ENCODE measurements at places on chromosomes 2 and 18. TPM values are rescaled to one million over a fixed set of nuclear protein-coding genes. Genes with fewer than 3 reads are reported as not detected.

DNA sequence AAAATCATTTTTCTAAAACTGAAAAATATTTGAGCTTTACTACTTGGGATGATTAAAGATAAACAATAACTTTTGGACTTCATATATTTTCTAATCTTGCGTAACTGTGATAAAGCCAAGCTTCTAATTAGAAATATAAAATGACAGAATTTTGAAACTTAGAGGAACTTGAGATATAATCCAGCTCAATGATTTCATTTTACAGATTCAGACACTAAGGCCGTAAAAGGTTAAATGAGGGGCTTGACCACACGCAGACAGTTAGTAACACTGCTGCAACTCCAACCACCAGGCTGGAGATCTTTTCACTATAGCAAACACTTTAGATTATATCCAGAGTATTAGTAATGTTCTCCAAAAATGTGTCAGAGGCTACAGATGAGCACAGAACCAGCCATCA, 445.5 kb downstream of the ZEB2 start:
- no peaks in the 10 kb centered on the region for H3K36me3 ChIP-seq
- no peaks in the 10 kb centered on the region for H3K27me3 ChIP-seq
- H3K27ac ChIP-seq, result no peak overlapping the region
- H3K4me3 ChIP-seq, result no peak overlapping the region

GRCh38 chr2:216858312-216858711, 1.6 kb downstream of the TNP1 start:
- peaks cover 44% of the 10 kb centered on the region for H3K4me1 ChIP-seq
- H3K4me3 ChIP-seq, result peak overlapping the region; percentile 55
- peaks cover 2% of the 10 kb centered on the region for H3K36me3 ChIP-seq
- H3K27me3 ChIP-seq, result peaks cover 2% of the 10 kb centered on the region
- H3K27ac ChIP-seq, result peak overlapping the region; percentile 89
- DNase-seq, result peak; percentile 69

GRCh38 chr2:191910518-191910917, 63.6 kb upstream of the CAVIN2 start:
- no peak overlapping the region for H3K4me3 ChIP-seq
- no peak overlapping the region for H3K27ac ChIP-seq
- DNase-seq, result no peak

DNA sequence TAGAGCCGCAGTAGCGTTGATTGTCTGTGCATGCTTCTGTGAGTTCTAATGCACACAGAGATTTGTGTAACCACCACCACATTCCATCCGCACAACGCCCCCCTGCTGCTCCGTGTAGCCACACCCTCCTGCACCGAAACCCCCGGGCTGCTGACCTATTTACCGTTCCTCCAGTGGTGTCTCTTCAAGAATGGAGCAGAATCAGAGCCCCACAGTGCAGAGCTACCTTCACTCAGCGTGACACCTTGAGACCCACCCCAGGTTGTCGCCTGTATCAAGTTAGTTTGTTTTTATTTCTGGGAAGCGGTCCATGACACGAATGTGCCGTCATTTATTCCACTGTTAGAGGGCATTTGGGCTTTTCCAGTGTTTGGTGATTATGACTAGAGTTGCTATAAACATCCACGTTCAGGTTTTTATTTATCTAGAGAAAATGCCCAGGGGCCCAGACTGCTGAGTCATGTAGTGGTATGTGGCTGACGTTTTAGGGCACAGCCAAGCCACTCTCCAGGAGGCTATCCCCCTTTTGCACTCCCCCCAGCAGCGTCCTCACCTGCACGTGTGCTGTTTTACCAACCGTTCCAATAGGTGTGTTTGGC, 266.8 kb downstream of the NDUFA10 start:
- peaks cover 2% of the 10 kb centered on the region for H3K27me3 ChIP-seq
- H3K4me3 ChIP-seq, result no peak overlapping the region
- no peak for DNase-seq
- peaks cover 4% of the 10 kb centered on the region for H3K4me1 ChIP-seq
- no peaks in the 10 kb centered on the region for H3K36me3 ChIP-seq
- H3K27ac ChIP-seq, result no peak overlapping the region

DNA sequence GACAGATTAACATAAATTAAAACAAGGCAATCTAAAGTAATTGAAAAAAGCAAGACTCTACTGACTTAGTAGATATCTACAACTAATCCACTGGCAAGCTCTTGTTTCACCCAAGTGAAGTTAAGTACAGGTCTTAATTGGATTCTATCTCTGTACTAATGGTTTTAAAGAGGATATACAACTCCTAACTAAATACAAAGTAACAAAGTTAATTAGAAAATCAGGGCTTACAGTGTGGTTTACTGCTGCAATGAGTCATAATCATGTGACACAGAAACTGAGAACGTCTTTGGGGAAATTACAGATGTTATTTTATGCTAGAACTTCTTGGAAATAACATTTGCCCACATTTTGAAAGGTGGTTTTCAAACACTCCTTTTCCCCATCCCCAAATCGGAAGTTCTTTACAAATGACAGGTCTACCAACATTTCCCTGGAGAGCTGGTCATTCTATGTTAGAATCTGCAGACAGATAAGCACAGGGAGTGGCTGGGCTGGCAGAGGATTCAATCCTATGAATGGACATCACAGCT, 245.3 kb downstream of the STK39 start:
- no peak overlapping the region for H3K27ac ChIP-seq
- peaks cover 18% of the 10 kb centered on the region for H3K36me3 ChIP-seq
- peak overlapping the region; percentile 52 for H3K4me3 ChIP-seq
- no peaks in the 10 kb centered on the region for H3K27me3 ChIP-seq
- H3K4me1 ChIP-seq, result peaks cover 11% of the 10 kb centered on the region

DNA sequence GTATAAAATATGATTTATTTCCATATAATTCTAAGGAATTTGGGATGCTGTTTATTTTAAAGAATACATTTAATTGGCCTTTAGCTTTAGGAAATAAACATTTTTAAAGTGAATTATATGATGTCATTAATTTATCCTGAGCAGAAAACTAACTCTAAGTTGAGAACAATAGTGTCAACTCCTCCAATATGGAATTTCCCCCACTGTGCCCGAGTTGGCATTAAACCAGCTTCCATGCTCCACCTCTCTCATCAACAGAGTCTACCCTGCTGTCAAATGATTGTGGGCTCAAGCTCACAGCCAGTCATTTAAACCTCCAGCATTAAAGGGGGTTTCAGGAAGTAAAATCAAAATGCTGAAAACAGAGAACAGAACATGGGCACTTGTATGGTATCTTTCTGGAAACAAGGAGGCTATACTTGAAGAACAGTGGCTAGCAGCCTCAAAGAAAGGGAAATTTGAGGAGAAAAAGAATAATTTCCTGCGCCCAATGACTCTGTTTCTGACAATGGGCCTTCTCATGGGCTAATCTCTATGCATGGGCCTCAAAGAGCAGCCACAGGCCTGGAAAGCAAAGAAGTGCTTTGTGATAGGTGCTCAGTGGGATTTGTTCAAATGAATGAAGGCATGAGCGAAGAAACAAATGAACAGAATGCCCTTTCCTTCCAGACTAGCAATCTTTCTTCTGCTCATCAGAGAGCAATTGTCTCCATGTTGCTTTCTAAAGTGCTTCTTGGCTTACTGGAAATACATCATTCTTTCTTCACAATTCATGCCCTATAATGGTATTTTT, 252.8 kb downstream of the MTX2 start:
- H3K27me3 ChIP-seq, result peaks cover 13% of the 10 kb centered on the region
- no peaks in the 10 kb centered on the region for H3K4me1 ChIP-seq
- no peak overlapping the region for H3K27ac ChIP-seq

DNA sequence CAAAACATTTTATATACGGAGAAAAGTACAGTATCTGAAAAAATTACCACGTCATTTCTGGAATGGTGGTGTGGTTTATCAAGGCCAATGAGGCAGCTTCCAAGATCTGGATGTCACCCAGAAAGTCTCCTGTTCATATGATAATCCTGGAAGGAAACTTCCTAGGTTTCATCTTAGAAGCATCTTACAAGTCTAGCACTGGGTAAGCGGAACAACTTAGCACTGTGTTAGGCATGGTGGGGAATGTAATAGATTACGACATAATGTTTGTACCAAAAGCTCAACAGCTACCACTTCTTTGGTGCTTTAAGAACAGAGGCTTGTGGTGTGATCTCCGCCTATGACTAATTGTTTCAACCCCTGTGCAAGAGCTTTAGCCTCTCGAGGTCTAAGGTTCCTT, 63.1 kb upstream of the LYPD1 start:
- DNase-seq, result no peak
- no peaks in the 10 kb centered on the region for H3K36me3 ChIP-seq
- H3K27me3 ChIP-seq, result no peaks in the 10 kb centered on the region
- H3K27ac ChIP-seq, result no peak overlapping the region
- no peak overlapping the region for H3K4me3 ChIP-seq

DNA sequence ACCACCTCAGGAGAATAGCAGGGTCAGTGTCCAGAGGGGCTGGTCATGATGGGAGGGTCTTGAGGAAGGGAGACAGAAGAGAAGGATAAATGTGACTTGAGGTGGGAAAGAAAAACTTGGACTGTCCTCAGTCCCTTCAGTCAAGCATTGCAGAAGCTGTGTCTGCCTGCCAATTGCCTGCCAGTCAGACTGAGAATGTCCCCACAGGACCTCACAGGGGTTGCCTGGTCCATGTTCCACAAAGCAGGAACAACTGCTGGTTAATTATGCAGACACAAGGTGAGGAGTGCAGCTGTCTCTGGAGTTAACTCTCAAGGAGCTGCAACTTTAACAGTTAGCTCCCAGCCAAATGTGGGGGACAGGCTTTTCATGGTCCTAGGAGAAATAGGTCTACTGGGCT, 75.7 kb downstream of the TRIM43 start:
- DNase-seq, result no peak
- peaks cover 12% of the 10 kb centered on the region for H3K27me3 ChIP-seq
- H3K27ac ChIP-seq, result no peak overlapping the region

GRCh38 chr18:22253676-22254075, 84.3 kb downstream of the GATA6 start:
- H3K27me3 ChIP-seq, result no peaks in the 10 kb centered on the region
- DNase-seq, result no peak

DNA sequence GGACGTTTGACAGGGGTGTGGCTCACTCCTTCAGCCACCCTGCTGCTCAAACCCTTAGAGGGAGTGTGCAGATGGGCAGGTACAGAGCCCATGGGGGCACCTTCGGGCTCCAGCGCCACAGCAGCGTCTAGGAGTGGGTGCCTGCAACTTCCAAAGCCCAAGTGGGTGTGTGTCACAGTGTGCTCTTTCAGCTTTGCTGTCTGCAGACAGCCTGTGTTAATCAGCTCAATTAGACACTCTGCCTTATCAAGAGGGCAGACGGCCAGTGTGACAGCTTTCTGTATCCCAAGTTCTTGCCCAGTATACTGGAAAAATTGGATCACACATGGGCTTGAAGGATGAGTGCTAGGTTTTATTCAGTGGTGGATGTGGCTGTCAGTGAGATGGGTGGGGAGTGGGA, 96.7 kb downstream of the AP1S3 start:
- H3K4me1 ChIP-seq, result no peaks in the 10 kb centered on the region
- no peak overlapping the region for H3K27ac ChIP-seq
- H3K36me3 ChIP-seq, result no peaks in the 10 kb centered on the region

DNA sequence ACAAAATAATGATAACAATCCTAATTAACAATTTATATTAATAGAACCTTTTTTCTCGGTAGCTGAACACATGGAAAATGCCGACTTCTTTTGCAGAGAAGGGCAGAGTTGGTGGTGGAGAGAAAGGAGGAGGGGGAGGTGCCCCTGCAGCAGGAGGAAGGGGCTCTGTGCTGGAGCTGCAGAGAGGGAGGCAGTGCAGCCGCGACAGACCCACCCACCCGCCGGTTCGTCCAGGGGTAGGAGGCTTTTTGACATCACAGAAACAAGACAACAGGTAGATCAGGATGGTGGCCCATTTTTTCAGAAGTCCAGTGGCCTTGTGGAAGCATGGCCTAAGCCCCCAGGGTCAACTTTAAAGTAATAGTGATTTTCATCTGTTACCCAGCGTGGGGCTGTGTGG, 321.1 kb upstream of the SALL3 start:
- DNase-seq, result no peak
- no peak overlapping the region for H3K4me3 ChIP-seq
- H3K27ac ChIP-seq, result no peak overlapping the region
- no peaks in the 10 kb centered on the region for H3K4me1 ChIP-seq

- no peak overlapping the region for H3K27ac ChIP-seq
- H3K36me3 ChIP-seq, result peaks cover 2% of the 10 kb centered on the region
- peak; percentile 89 for DNase-seq
- peaks cover 11% of the 10 kb centered on the region for H3K27me3 ChIP-seq
- no peak overlapping the region for H3K4me3 ChIP-seq
Observed at GRCh38 chr2:27249891-27250651, 12.8 kb downstream of the SLC30A3 start.

DNA sequence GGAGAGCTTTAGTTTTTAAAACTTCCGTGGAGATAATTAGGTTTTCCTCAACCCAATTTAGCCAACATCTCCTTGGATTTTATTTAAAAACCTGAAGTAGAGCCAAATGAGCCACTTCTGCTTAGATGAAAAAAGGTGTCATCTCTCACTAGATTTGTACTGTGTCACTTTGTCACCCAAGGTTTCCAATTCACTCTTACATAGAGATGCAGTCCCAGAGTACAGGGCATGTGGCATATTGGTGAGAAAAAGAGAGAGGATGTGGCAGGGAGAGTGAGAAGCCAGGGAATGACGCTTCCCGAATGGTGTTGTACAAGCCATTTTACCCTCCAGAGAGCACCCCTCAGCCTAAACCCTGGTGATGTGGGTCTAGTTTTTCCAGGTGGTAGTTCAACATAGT, 44.4 kb upstream of the CTLA4 start:
- peaks cover 34% of the 10 kb centered on the region for H3K4me1 ChIP-seq
- H3K4me3 ChIP-seq, result no peak overlapping the region
- H3K27me3 ChIP-seq, result no peaks in the 10 kb centered on the region
- peak overlapping the region; percentile 72 for H3K27ac ChIP-seq

DNA sequence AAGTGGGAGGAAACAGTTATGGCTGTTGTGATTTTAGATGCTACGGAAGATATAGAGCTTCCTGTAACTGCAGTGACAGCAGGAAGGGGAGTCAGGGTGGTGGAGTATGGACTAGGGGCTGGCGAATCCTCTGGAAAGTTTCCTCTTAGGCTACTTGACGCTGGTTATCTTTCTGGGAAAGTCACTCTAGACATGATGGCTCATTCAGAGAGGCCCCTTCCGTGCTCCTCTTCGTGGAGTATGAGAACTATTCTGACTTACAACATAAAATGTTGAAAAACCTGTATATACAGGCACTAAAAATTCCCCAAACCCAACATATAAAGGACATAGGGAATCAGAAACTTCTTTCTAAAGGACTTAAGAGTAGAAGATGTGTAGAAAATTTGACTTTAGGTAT, 78.8 kb downstream of the C18orf54 start:
- DNase-seq, result no peak
- no peaks in the 10 kb centered on the region for H3K36me3 ChIP-seq
- H3K4me1 ChIP-seq, result no peaks in the 10 kb centered on the region
- no peak overlapping the region for H3K4me3 ChIP-seq
- H3K27ac ChIP-seq, result no peak overlapping the region

- no peaks in the 10 kb centered on the region for H3K36me3 ChIP-seq
Observed at GRCh38 chr18:27861539-27861938, 315.4 kb downstream of the CDH2 start.

Gene GULP1
- not detected for total RNA-seq

Gene STK16
- total RNA-seq, result 31.7 TPM

Gene USP34
- total RNA-seq, result 84.3 TPM

Gene DPYSL5
- total RNA-seq, result not detected

Gene IL1RL2
- total RNA-seq, result 0.09 TPM
